ENCODE measurements at places on chromosomes 5 and 9.

DNA sequence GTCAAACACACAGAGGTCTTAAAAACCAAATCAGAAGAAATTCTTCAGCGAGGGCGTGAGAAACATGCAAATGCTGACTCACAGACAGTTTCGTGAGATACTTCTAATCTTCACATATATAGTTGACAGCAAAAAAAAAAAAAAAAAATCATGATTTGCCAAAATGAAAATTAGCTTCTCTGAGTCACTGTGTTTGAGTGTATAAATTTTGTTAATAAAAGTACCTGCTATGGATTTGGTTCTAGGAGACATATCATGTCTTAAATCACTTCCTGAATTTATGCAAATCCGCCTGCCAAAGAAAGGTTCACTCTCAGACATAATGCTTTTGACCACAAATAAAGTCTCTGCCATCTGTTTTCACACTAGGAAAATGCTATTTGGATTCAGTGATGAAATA lies 114.3 kb downstream of the SLC1A3 start:
- DNase-seq: no peak

GRCh38 chr9:19876569-19877316 lies 87.9 kb upstream of the SLC24A2 start:
- no peak for DNase-seq

GRCh38 chr5:171272996-171273970 lies 35.8 kb upstream of the TLX3 start:
- DNase-seq: no peak

- DNase-seq: no peak
Observed at GRCh38 chr9:2958219-2958618, 114.3 kb upstream of the PUM3 start.

- DNase-seq: no peak
Observed at GRCh38 chr5:147558826-147559225, 49.0 kb upstream of the DPYSL3 start.

DNA sequence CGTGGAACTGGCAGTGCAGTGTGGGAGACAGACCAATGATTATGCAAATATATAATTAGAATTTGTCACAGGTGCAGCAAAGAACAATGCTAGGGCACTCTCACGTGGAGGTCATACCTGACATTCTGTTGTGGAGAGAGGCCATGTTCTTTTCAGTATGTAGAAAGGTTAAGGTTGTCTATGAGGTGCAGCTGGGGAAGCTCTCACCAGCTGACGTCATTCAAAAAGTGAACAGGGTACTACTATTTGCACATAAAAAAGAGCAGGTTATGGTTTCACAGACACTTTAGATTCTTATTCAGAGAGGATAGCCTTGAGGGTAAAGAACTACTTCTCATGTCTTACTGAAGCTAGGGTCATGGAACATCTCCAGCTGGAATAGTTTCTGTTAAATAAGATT lies 19.1 kb downstream of the SH3GL2 start:
- no peak for DNase-seq

GRCh38 chr9:16460696-16461095 lies 409.8 kb downstream of the BNC2 start:
- DNase-seq: no peak

DNA sequence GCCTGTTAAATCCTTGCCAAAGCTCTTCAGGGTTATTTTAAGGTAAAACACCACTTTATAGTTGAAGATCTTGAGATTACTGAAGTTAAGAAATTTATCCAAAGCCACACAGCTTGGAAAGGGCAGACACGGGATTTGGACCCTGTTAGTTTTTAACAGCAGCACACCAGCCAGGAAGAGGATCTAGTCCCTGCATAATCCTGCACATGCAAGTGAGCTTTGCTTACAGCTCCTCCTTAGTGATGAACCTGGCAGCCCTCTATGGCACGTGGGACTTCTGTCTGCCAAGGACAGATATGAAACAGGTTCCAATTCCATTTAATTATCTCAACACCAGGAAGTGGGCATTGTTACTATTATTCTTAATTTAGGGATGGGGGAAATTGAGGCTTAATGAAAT lies 108.7 kb downstream of the TRIM32 start:
- no peak for DNase-seq

GRCh38 chr5:72290356-72291133 lies 29.5 kb downstream of the MRPS27 start:
- no peak for DNase-seq

DNA sequence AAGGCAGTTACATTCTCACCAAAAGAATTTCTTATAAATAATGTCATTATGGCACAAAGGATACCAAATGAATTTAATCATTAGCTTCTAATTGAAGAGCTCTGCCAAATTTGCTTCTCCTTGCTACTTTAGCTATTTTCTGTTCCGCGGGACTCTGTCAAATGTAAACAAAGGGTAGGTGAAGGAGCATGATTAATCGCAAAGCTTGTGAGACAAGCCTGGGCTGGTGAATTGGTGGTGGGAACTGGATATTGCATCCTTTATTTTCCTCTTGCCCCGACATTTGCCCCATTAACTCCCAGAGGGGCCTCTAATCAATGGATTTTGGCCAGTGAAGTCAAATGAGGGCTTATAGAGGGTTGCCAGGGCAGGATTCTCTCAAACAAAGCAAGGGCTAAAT lies 234.2 kb upstream of the RFX3 start:
- DNase-seq: no peak

GRCh38 chr5:77973253-77973609 lies 197.1 kb upstream of the TBCA start:
- DNase-seq: no peak

DNA sequence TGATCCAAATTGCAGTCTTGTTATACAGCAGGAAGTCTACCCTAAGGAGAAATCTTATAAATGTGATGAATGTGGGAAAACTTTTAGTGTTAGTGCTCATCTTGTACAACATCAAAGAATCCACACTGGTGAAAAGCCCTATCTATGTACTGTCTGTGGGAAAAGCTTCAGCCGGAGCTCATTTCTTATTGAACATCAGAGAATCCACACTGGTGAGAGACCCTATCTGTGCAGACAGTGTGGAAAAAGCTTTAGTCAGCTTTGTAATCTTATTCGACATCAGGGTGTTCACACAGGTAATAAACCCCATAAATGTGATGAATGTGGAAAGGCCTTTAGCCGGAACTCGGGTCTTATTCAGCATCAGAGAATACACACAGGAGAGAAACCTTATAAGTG lies 10.4 kb downstream of the ZNF189 start:
- no peak for DNase-seq

- DNase-seq: no peak
Observed at GRCh38 chr5:151592855-151593408, 1.8 kb upstream of the FAT2 start.

GRCh38 chr5:119811458-119811857 lies 182.1 kb downstream of the FAM170A start:
- no peak for DNase-seq

GRCh38 chr5:172727551-172727950 lies 43.4 kb downstream of the DUSP1 start:
- DNase-seq: no peak

GRCh38 chr9:128642675-128643245 lies 13.9 kb downstream of the DYNC2I2 start:
- no peak for DNase-seq

DNA sequence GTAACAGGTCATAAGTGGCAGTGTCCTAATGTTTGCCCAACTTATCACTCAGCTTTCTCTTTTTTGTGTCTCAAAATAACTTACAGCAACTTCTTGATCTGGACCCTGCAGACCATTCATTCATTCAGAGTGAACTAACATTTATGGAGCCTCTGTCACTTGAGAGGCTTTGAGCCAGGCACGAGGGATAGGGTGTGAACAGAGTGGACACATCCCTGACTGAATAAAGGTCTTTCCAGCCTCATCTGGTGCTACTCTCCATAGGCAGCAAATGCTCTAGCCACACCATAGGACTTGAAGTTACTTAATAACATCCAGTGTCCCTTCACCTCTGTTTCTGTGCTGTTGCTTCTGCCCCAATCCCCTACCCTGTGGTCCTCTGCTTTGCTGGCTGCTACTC lies 212.1 kb upstream of the FBN2 start:
- DNase-seq: no peak

DNA sequence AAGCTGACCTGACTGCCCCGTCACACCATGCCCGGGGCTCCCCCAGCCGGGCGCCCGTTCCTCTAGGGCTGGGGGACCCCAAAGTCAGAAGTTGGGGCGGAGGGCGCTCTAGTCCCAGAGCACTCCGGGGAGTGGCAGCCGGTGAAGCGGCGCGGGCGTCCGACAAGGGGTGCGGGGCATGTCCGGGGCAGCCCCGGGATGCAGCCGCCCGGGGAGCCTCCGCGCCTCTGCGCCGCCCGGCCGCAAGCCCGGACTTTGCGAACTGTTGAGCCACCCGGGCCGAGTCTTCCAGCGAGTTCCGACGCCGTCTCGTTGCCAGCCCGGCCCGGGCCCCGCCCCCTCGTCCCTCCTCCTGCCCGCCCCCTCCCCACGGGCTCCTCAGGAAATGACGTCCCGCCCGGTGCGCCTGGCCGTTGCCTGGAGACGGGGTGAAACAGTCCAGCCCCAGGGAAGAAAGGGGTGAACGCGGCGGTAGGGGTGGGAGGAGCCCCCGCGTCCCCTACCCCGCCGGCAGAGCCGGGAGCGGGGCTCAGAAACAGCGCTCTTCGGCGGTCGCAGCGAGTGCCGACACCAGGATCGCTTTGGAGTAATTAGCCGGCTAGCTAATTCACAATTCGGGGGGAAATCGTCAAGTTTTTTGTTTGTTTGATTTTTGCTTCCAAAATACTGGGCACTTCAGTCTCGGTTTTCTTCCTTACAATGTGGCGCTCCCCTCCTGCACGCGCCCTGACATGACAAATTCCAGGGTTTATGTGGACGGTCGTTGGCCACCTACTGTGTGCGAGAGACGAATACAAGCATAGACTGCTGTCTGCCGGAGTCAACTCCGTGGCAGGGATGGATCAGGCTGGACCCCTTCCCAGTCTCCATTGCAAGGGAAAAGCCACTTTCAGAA lies at the start of gene WHRN:
WHRN (minus strand) TSS at position 287 of the 895 bp plus-strand sequence. CDS start 672 bp downstream, outside the sequence.
- DNase-seq: peak; percentile 98

DNA sequence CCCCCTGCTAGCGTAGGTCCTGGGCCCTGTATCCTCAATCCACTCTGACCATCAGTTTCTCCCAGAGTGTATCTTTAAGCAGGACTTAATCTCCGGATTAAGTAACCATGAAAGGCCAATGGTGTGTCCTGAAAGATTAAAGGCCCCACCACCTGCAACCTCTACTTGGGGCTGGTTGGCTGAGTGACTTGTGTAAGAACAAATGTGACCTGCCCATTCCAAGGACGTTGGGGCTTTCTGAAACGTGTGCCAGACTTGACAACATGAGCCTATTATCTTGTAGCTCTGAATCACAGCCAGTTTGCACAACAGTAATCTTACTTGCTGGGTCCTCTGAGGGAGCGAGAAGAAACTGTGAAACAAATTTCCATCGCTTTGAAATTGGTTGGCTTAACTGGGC lies 3.1 kb upstream of the PRELID2 start:
- no peak for DNase-seq

GRCh38 chr5:170420806-170421412 lies 31.7 kb upstream of the KCNMB1 start:
- DNase-seq: no peak

GRCh38 chr9:122332083-122332482 lies 38.7 kb upstream of the PTGS1 start:
- DNase-seq: no peak

DNA sequence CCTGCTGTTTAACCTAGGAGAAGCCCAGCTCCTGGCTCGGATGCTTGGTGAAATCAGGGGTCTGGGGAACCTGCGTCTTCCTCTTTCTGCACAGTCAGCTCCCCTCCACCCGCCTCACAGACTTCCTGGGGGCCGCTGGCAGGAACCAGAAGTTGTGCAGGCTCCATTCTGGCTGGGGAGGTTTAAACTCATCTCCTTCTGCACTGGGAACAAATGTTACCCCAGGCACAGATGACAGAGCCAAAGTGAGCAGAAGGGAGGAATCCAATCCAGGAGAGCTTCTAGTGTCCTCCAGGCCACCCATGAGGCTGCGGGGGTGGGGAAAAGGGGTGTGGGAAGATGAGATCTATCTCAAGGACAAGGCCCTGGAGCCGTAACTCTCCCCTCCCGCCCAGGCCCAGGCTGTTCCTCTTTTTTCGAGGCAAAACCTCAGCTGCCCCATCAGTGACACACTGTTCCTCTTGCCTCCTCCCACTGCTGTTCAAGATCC lies 31.2 kb downstream of the KCNMB1 start:
- DNase-seq: peak; percentile 95

DNA sequence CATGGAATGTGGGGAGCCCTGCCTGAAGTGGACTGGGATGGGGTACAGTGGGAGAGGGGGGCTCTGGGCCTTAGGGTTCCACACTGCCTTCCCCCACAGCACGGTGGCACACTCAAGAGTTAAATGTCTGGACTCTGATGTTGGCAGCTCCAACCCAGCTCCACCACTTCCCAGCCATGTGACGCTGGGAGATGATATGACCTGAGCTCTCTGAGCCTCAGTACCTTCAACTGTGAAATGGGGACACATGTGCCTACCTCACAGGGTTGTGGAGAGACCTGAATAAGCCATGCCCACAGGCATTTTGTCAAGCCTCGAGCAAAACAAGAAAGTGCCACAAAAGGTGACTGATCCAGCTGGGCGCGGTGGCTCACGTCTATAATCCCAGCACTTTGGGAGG lies 3.4 kb upstream of the PDGFRB start:
- no peak for DNase-seq

DNA sequence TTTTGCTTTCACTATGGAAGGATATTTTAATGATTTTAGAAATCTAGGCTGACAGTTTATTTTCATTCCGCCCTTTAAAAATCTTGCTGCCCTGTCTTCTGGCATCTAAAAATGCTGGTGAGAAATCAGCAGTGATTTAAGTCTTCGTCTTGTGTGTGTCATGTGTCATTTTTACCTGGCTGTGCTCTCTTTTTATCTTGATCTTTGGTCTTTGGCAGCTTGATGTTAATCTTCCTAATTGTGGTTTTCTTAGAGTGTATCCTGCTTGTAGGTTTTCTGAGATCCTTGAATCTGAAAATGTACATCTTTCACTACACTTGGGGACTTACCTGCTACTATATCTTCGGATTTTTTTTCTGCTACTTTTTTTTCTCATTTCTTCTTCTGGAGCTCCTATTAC lies 11.9 kb upstream of the LPCAT1 start:
- DNase-seq: no peak

- no peak for DNase-seq
Observed at GRCh38 chr9:113589890-113590289, 126.4 kb downstream of the RGS3 start.

DNA sequence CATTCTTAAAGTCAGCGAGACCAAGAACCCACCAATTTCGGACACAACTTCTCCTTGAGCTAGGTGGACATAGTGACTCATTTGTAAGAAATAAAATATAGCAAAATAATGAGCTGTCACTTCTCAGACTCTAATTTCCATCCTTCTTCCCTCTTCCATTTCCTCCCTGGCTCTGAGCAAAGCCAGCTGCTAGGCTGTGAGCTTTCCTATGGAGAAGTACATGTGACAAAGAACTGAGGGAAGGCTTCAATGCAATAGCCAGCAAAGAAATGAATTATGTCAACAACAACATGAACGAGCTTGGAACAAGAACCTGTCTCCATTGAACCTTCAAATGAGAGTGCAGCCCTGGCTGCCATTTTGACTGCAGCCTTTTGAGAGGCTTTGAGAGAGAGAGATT lies 25.9 kb upstream of the SELENOP start:
- DNase-seq: no peak

- DNase-seq: no peak
Observed at GRCh38 chr5:143916451-143916850, 104.5 kb downstream of the HMHB1 start.

GRCh38 chr9:16866587-16866986 lies 3.9 kb downstream of the BNC2 start:
- DNase-seq: no peak

GRCh38 chr5:133287500-133287899 lies 235.7 kb downstream of the HSPA4 start:
- no peak for DNase-seq

- DNase-seq: no peak
Observed at GRCh38 chr5:146173597-146173996, 8.9 kb downstream of the LARS1 start.
